Hematopoietic multipotent progenitor cell treated with erythropoietin and hydrocortisone succinate and interleukin-3 and kit ligand, for 8 days (in vitro differentiated cells): ENCODE measurements at places on chromosomes 1 and 21.

DNA sequence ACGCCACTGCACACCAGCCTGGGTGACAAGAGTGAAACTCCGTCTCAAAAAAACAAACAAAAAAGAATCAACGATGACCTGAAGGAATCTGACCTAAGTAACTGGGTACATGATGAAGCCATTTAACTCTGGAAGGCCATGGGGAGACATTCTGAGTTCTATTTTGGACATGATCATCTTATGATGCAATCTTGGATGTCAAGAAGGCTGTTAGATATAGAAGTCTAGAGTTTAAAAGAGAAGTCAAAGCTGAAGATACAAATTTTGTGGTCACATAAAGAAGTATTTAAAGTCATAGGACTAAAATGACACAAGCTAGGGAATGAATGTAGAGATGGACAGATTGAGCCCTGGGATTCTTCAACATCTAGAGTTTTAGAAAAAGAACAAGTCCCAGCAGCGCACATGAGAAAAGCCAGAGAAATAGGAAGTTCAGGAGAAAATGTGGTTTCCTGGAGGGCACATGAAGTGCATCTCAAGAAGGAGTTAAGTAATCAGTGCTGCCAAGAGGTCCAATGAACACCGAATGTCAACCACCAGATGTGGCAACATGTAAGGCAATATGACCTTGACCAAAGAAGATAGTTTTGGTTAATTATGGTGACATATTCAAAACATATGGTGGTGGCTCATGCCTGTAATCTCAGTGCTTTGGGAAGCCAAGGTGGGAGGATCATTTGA lies 26.8 kb downstream of the ELK4 start:
- no peak for DNase-seq

DNA sequence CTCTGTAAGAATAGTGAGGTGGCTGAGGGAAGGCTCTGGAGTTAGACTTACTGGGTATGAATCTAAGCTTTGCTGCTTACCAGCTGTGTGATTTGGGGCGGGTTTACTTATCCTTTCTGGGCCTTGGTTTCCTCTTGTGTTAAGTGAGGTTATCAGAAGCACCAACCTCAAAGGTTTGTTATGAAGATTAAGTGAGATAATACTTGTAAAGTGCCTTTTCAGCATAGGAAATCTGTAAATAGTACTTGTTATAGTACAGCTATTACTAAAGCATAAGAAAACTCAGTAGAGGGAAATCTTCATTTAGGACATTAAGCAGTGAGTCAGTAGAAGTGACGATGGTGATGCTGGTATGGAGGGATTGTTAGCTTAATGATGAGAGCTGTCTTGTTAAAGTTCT lies 12.1 kb downstream of the HHAT start:
- DNase-seq = no peak

DNA sequence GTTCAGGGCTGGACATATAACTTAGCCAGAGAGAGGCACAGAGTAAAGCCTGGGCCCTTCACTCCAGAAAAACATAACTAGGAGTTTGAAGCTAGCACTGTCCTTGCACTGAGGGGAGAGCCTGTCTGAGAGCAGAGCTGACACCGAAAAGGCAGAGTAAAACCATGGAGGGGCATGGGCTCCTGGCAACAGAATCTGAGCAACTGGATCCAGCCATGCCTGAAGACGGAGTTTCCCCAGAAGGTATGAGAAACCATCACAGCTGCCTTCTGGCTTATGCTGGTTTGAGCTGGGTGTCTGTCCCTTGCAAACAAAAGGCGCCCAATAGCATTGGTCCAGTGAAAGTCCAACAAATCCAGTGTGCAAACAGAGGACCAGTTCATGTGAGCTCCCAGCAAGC lies 137.5 kb downstream of the NPHP4 start:
- DNase-seq = no peak

DNA sequence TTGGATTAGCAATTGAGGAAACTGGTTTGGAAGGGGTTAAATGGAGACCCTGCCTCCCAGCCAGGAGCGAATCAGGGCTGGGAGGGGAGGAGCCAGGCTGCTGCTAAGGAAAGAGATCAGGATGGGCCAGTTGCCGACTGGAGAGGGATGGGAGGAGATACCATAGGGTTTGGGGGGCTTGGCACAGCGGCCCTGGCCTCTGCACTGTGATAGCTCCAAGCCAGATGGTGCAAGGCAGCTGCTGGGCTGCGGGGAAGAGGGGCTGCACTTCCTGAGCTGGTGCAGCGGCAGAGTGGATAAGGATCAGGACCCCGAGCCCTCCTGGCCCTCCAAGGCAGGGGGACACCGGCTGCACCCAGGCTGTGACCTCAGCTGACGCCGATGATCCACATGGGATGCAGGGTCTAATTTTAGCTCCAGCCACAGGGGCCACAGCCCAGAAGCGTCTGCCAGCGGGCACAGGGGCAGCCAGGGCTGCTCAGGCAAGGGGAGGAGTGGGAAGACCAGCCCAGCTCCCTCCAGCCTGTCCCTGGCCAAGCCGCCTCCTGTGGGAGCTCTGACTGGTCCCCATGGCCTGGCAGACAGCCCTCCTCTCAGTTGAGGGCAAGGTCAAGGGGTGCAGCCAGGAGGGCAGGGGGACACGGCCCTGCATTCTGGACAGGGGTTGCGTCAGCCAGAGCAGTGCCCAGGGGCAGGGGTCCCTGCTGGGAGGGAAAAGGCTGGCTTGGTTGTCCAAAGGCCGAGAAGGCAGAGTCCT lies at the start of gene EXTL1:
Gene EXTL1 (plus strand): TSS at position 129 of the 757 bp plus-strand sequence. CDS start 872 bp downstream, outside the sequence.
- no peak for DNase-seq

GRCh38 chr1:76607717-76608116 lies 259.6 kb upstream of the ST6GALNAC5 start:
- peak; percentile 84 for DNase-seq

DNA sequence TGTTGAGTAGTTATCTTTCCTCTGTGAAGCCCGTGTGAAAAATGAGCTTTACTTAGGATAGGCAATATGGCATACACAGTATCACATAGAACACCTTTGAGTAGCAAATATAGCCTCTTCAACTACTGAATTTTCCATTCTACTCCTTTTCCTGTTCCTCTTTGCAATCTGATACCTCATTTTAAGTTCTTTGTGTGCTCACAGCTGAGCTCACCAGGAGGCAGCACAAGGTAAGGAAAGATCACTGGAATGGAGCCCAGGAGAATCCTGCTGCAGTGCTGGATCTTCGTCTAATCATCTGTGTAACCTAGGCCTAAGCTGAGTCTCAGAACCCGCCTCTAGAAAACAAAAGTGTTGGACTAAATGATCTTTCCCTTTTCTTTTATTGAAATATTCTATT lies 171.0 kb downstream of the LRRC40 start:
- no peak for DNase-seq

GRCh38 chr1:178137238-178137637 lies 43.3 kb downstream of the RASAL2 start:
- DNase-seq = no peak

DNA sequence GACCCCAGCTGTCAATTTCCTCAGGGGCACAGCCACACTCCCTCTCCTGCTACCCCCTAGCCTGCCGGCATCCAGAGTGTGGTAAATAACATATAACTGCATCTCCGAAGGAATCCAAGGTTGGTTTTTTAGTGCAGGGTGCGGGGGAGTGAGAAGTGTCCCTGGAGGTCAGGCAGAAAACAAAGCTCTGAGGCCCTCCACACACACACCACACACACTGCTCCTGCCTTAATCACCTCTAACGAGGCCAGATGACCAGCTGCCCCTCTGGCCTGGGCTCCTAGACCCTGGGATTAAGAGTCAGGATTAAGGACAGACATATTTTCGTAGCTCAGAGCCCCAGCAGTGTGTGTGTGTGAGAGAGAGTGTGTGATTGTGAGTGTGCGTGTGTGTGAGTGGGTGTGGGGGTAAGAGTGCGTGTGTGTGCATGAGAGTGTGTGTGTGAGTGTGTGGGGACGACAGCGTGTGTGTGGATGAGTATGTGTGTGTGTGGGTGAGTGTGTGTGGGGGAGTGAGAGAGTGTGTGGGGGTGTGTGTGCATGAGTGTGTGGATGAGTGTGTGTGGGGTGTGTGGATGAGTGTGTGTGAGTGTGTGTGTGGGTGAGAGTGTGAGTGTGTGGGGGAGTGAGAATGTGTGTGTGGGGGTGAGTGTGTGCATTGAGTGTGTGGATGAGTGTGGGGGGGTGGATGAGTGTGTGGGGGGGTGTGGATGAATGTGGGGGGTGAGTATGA lies 14.6 kb downstream of the SDC3 start:
- DNase-seq = no peak

- DNase-seq = no peak
Measured at GRCh38 chr1:24392982-24393650, 20.5 kb downstream of the STPG1 start.

GRCh38 chr1:229388897-229389580 lies 44.9 kb downstream of the ACTA1 start:
- no peak for DNase-seq

GRCh38 chr1:21685946-21686678 lies 17.0 kb upstream of the RAP1GAP start:
- DNase-seq = no peak

DNA sequence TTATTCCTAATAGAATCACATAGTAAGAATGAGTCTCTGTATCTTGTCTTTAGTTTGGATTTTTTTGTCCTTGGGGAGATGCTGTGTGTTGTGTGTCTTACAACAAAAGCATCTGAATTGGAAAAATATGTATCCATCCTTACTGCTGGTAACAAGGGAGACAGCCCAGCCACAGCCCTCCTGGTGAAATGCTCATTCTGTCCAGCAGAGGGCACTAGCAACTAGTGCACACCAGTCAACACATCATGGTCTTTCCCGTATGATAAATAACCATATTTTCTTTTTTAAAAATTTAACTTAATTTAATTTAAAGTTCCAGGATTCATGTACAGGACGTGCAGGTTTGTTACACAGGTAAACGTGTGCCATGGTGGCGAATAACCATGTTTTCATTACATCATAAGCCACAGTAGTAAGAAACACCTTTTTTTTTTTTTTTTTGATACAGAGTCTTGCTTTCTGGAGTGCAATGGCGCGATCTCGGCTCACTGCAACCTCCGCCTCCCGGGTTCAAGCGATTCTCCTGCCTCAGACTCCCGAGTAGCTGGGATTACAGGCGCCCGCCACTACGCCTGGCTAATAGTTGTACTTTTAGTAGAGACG lies 245.1 kb downstream of the PTBP2 start:
- DNase-seq = peak; percentile 60

DNA sequence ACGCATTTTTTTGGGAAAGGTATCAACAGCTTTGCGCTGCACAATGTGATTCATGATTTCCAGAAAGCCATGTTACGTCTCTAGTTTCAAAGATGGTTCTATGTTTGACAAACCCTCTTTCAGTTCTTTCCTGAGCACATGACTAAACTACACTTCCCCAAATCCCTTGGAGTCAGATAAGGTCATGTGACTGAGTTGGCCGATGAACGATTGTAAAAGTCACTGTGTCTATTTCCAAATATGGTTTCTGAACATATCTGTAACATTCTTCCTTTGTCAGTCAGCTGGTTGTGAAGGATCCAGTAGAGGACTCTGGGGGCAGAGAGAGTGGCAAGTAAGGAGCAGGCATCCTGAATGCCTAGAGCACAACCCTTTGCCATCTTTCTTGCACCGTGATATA lies 35.4 kb downstream of the TMPRSS15 start:
- DNase-seq = no peak

DNA sequence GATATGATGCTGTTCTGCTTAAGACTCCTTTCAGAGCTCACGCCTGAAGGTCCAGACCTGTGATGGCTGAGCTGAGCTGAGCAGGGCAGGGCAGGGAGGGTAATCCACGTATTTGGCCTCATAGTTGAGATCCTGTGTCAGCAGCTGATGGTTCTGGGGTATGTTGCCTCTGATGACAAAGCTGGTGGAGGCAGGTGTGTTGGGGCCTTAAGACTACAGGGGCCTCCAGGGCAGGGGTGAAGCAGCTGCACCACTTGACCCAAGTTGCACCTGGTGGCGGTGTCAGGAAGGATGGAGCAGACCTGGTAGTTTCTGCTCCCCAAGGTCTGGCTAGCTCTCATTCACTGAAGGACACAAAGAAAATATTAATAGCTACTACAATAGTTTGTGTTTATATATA lies 57.0 kb downstream of the FCRL5 start:
- no peak for DNase-seq

GRCh38 chr1:17967623-17968255 lies 139.9 kb upstream of the IGSF21 start:
- DNase-seq = no peak

- no peak for DNase-seq
Measured at GRCh38 chr1:20411196-20411980, 74.6 kb downstream of the CAMK2N1 start.

- DNase-seq = peak; percentile 11
Measured at GRCh38 chr1:198106011-198106410, 50.8 kb upstream of the NEK7 start.

DNA sequence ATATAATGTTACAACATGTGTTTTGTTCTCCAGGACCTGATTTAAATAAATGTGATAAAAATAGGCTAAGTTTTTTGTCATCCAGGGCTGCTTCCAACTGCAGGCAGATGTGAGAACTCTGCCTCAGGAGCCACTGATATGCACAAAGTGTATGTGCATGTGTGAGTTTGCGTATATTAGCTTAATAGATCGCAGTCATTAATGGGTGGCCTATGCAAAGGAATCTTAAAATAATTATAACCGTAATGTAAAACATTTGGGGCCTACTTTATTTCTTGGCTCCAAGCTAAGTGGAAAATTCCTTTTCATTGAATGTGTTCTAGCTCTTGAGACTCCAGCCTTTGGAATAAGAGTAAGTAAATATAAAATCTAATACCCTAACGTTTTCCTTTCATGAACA lies 16.8 kb downstream of the DHX9 start:
- DNase-seq = no peak
